Skeletal muscle cell (primary cell): ENCODE measurements at places on chromosomes 5 and 9.

DNA sequence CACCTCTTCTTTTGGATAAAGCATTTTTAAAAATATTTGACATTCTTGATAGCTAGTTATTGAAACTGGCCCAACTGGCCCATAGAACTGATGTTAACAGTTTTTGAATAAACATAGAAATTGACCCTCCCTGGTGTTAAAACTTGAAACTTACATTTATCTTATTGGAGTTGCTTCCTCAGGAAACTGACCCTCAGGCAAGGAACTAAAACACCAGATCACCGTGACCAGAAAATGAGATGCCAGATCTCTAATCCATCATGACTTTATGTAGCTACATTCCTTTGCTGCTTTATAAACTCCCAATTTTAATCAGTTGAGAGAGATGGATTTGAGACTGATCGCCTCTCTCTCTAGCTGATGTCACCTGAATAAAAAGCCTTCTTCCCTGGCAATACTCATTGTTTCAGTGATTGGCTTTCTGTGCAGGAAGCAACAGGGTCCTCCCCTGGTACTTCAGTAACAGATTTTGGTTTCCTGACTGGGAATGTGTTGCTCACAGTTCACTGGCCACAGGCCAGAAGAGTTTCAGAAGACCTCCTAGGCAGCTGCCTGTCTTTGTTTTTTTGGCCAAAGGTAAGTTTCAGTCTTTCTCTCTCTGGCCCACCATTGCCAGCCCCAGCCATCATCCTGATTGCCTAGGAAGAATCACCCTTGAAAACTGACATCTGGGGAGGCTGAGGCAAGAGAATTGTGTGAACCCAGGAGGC, 212.4 kb downstream of the DTWD2 start:
- DNase-seq, result no peak

GRCh38 chr5:128403333-128403732, 134.7 kb downstream of the FBN2 start:
- DNase-seq, result no peak

DNA sequence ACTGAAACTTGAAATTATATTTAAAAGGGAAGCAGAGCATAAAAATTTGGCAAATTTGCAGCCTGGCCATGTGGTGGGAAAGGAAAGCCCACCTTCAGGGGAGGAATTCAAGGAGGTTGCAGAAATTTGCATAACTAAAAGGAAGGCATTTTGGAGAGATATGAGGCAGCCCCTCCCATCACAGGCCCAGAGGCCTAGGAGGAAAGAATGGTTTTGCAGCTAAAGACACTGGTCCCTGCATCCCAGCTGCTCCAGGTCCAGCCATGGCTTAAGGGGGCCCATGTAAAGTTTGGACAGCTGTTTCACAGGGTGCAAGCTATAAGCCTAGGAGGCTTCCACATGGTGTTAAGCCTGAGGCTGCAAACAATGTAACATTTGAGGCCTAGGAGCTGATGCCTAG, 212.5 kb downstream of the NNT start:
- no peak for DNase-seq

- no peak for DNase-seq
Measured at GRCh38 chr9:2725898-2726649, 8.8 kb downstream of the KCNV2 start.

- no peak for DNase-seq
Measured at GRCh38 chr5:175479125-175479881, 943 bp downstream of the SFXN1 start.

GRCh38 chr9:33437898-33438297, 9.5 kb downstream of the AQP3 start:
- no peak for DNase-seq

- DNase-seq, result no peak
Measured at GRCh38 chr9:114935119-114935518, 4.7 kb upstream of the TNFSF8 start.

DNA sequence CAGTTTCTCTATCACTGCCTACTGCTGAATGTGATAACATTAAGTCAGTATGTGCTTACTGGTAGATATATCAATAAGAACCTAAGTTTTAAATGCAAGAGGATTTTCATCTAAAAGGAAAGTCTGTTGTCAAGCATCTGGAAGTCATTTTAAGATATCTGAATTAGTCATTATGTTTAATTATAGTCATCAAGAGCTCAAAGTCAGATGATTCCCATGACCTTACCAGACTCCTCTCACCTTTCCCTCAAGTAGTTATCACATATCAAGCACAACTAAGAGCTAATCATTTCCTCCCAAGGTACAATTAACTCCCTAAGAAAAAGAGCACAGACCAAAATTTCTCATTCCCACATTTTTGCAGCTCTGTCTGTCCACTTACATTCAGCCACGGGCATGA, 45.5 kb downstream of the PUM3 start:
- DNase-seq, result no peak

DNA sequence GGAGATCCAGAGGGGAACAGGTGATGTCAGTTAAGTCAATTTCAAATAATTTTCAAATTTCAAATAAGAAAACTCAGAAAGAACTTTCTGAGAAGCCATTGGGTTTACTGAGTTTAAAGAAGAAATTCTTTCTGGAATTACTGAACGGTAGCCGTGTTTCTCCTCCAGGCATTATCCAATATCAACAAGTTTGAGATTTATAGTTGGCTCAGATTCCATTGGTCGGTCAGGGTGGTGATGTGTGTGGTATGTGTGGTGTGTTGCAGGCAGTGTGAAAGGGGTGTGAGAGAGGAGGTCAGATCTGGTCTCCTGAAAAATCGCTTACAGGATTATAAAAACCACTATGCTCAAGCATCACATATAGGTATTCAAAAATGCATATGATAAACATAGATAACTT, 60.1 kb downstream of the PDE4D start:
- DNase-seq, result no peak

- DNase-seq, result no peak
Measured at GRCh38 chr9:71895117-71895516, 15.9 kb downstream of the ABHD17B start.

DNA sequence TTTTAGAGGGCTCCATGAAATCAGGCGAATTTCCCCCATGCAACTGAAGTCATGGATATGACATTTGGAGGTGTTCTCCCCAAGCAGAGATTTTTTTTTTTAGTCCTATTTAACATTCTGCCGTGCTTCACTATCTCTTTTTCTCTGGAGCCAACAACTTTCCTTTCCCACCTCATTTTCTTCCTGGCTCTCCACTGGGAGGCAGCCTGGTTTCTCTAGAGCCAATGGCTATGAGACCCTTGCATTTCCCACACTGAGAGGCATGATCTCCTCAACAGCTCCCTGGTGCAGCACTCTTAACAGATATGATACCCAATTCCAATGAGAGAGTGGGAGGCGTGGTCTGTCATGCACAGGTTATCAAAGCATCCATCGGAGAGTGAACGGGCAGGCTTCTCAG, 310.8 kb downstream of the DRD1 start:
- DNase-seq, result no peak

DNA sequence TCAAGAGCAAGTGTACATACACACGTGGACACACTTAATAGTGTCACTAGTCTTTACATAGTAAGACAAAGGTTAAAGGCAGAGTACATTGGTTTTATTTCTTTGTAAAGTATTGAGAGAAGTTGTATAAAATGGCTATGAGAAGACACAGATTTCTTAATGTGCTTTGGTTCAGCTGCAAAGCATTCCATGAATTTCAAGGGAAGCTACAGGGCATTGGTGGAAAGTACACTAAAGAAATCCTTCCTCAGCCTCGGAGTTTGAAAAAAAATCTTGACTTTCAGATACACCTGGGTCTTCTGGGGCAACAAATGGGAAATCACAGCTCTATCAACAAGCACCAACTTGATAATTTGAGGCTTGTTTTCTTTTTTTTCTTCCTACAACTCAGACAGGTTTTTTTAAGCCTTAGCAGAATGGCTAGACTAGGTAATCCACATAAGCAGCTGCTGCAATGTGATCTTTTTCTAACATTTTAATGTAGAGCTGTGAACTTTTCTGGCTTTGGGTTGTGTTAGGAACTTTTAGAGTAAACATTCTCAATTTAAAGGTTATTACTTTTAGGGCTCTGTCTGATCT, 140.4 kb upstream of the FST start:
- DNase-seq, result no peak

- DNase-seq, result no peak
Measured at GRCh38 chr5:2738700-2739359, 12.6 kb downstream of the IRX2 start.

- no peak for DNase-seq
Measured at GRCh38 chr5:55865831-55866230, 14.7 kb downstream of the IL31RA start.

- no peak for DNase-seq
Measured at GRCh38 chr5:139711906-139712224, 63.7 kb downstream of the CXXC5 start.

DNA sequence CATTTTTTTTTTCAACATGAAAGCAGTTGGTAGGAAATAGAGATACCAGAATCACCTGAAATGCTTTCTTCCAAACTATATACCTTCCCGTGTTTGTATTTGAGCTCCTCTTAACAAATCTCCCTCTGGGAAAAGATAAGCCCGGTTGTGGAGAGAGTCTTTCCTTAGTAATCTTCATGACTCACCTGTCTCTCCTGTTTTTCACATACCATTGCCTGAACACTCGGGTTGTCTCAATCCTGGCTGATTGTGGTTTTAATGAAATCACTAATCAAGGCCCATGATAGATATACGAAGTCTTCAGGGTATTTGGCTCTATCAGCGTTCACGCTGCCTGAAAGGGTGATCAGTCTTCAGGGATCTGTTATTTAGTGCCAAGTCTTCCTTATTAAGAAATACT, 136.7 kb downstream of the MAN2A1 start:
- no peak for DNase-seq

- DNase-seq, result no peak
Measured at GRCh38 chr9:70303268-70303667, 44.5 kb downstream of the SMC5 start.

DNA sequence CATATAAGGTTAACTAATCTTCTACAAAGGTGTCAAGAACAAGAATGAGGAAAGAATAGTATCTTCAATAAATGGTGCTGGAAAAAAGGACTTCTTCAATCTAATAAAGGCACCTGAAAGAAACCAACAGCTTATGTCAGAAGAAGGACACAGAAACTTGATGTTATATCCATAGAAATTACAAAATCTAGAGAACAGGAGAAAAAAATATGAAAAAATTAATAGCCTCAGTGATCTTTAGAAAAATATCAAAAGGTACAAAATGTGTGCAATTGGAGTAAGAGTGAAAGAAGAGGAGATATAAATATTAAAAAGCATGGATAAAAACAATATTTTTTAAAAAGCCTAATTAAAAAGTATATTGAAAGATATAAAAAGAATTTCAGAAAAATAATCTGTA, 18.8 kb upstream of the PRSS3 start:
- DNase-seq, result no peak

DNA sequence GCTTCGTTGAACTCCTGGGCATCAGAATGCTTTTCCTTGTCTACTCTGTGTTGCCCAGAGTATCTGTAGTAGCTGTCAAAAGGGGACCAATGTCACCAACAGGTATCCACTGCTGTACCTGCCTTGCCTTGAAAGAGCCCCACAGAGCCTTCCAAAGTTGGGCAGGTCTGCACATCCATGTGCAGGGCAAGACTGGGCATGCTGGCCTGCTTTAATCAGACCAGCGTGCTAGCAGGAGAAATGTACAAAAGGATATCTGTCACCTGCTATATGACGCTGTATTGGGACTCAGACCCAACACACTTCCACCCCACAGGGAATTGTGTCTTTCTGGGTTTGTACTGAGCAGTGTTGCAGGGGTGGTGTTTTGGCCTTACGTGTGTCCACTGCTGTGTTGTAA, 11.9 kb downstream of the DELE1 start:
- DNase-seq, result no peak

DNA sequence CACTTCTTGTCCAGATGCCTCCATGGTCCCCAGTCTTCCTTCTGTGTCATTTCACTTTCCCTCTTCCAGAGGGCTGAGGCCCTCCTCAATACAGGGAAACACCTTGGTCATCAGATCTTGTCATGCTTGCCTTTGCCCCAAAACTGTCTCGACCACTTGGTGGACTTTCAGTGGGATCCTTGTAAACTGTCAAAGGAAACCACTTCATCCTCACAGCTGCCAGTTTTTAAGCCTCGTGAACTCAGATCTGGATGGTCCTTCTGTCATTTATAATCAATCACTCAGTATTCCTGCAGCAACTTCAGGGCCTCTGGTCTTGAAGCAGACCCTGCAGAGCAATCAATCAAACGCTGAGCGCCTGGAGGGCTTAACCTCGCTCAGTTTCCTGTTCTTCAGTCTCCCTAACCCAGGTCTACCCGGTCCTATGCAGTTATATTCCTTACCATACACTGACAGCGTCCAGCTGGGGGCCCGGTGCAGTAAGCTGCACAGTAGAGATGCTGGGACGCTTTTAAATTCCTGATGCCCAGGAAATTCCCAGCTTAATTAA, 74.6 kb downstream of the GOLPH3 start:
- no peak for DNase-seq

GRCh38 chr5:179322071-179323025, 22.9 kb downstream of the ADAMTS2 start:
- DNase-seq, result no peak

DNA sequence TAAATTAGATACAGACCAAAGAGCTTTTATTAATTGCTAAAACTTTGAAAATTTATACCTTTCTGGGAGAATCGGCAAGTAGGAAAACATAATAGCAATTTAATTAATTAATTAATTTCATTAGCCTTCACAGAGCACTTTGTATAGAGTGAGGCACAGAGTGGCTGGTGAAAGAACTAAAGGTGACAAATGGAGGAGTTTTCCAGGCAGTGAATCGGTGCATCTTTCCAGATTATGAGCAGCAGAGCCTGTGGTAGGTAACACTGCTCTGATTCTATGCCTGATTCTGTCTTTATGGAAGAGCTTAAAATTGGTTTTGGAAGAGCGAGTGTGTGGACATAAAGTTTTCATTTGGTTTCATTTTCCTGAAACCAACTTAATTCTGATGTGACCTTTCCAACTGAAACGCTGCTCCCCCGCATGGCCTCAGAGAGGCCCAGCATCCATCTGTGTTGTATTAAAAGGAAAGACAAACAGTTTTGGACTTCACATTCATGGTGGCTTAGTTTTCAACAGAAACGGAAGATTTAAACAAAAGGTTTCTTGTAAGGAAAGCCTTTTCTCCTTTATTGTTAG, 188.9 kb upstream of the RPS23 start:
- peak; percentile 28 for DNase-seq

- no peak for DNase-seq
Measured at GRCh38 chr5:107805824-107806223, 135.1 kb upstream of the EFNA5 start.
